ENCODE measurements at places on chromosomes 2 and 18.

GRCh38 chr2:142684667-142685066 is 192.8 kb upstream of the KYNU start:
- DNase-seq, result no peak

DNA sequence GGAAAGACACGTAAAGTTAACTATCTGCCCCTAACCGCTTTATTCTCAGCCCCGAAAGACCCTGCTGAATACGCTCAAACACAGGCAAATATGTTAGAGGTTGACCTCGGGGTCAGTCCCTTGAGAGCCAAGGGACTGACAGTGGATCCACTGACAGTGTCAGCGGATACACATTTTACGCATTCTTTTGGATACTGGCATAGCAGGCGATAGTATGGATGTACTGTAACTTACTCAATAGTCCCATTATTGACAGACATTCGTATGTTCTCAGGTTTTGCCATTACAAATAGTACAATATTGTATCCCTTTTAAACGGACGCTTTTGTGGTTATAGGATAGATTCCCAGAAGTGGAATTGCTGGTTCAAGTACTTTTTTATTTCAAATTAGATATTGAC is 13.4 kb downstream of the ATP6V1B1 start:
- DNase-seq, result no peak

DNA sequence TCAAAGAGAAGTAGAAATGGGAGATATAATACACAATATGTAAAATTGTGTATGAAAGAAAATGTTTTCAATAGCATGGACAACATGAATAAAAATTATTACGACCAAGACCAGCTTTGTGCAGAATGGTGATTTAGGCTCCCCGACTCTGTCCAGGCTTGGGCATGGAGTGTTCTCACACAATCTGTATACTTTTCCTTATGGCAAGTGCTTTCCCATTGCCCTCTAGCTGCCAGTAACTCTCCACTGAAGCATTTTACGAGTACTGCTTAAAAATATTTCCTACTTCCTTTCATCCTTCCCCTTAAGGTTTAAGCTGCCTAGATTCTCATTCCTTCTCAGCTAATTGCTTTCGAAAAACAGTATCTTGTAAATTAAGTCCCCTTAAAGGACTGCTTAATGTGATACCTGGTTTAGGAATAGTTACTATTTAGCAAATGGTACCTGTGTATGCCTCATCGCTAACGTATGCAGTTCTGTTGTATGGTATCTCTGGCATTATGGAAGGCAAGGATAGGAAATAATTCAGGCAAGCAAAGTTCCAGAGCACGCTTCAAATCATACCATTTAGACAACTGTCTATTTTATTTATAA is 714.6 kb downstream of the ERBB4 start:
- no peak for DNase-seq

DNA sequence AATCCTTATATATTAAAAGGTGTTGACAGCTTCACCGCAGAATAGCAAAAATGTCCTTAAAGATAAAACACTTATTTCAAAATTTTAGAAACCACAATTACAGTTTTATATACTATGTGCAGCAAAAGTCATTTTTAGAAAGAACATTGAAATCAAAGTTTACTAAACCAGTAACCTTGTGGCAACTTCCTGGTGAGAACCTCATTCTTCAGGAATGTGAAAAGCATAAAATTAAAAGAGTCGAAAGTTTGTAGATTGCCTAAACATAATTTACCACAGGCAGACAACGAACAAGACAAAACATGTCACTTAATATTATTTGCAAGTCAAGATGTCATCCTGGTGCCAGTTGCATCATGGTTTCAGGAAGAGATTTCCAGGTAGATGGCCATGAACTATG is 108.3 kb upstream of the NRP2 start:
- no peak for DNase-seq

DNA sequence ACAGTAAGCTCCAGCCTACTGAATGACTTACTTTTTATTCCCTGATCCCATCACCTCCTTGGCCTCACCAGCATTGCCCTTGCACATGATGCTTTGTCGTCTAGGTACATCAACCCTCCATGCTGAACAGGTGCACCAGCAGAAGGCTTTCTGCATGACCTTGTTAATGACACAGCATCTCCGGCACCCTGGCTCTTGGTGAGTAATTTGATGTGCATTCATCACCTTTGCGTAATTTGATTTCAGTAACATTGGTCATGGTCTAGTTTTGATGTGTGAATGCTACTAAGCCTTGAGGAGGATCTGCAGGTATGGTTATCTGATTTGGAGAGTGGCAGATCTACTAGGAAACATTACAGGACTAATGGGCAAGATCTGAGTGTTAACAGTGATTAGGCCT is 103.6 kb downstream of the STK39 start:
- no peak for DNase-seq

DNA sequence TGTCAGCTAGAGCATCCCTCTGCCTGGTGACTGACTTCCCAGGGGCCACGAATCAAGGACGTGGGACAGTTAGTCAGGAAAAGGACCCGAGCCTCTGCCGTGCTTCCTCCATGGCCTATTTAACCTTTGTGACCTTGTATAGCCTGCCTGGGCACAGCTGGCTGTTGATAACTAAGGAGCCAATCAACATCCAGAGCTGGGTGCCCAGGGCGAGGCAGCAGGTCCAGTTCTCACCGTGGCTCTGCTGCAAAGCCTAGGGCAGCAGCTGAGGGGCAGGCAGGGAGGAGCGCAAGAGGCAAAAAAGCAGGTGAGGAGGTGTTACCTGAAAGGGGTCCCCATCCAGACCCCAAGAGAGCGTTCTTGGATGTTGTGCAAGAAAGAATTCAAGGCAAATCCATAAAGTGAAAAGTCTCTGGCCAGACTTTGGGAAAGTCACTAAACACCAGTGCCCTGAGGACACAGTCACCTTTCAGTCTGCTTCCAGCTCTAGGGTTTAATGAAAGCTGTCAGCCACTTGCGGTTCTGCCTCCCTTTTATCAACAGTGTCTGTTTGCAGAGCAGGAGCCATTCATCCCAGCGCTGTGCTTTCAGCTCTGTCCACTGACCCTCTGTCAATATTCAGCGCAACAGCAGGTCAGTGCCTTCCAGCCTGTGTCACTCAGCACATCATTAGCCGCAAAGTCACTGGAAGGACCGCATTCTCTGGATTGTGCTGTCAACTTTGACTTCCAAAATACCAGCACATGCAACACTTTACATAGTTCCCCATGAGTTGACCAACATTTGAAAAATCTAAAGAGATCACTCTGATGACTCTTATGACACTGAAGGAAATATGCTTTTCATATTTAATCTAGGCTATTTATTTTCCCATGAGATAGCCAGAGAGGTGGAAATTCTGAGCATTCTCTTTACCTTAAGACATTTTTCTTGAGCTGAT is 38.6 kb upstream of the ASAP2 start:
- peak; percentile 48 for DNase-seq

GRCh38 chr2:238899386-238899785 is 51.5 kb downstream of the TWIST2 start:
- DNase-seq, result no peak

DNA sequence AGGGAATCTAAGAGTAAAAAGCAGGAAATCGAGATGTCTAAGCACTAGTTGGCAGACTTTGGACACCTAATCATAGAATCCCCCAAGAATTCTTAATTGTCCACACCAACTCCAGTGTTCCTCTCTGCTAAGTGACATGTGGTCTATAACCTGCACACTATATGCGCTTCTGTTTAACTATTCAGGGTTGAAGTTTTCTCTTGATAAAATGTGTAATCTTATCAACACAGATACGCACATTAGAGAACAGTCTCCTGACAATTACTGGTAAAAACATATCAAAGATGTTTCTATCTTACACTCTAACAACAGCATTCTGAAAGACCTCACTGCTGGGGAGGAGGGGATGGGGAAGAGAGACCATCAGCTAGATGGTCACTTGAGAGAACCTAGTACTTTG is 3.9 kb downstream of the ABCB11 start:
- DNase-seq, result no peak

DNA sequence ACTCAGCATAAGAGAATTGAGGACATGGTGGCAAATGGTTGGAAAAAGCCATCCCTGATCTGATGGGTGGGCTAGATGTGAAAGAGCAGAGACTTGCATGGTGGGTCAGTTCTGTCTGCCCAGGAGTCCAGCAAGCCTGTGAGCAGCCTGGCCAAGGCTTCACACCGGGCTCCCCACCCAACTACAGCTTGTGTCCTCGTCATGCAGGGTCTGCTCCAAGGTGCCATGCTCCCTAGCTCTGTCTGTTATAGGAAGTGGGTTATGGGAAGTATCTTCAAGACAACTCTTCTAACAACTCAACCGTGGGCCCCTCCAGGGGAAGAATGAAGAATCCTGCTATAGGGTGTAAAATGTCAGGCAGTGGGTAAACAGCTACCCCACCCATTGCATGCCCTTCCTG is 97.4 kb downstream of the ADD2 start:
- no peak for DNase-seq

DNA sequence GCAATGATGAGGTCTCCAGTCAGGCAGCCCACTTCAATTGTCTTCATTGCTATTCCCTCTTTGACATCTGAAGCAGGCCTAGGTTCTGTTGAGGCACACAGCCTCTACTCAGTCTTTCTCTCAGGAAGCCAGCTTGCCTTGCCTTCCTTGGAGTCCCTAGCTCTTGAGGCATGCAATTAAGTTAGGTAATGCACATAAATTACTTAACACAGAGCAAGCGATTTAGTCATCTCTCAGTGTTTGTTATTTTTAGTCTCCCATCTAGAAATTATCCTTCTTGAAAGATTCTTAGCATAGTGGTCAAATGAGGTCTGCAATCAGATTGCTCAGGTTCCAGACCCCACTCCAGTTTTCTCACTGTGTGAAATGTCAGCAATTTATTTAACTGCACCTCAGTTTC is 32.0 kb downstream of the SULT1C4 start:
- DNase-seq, result no peak

DNA sequence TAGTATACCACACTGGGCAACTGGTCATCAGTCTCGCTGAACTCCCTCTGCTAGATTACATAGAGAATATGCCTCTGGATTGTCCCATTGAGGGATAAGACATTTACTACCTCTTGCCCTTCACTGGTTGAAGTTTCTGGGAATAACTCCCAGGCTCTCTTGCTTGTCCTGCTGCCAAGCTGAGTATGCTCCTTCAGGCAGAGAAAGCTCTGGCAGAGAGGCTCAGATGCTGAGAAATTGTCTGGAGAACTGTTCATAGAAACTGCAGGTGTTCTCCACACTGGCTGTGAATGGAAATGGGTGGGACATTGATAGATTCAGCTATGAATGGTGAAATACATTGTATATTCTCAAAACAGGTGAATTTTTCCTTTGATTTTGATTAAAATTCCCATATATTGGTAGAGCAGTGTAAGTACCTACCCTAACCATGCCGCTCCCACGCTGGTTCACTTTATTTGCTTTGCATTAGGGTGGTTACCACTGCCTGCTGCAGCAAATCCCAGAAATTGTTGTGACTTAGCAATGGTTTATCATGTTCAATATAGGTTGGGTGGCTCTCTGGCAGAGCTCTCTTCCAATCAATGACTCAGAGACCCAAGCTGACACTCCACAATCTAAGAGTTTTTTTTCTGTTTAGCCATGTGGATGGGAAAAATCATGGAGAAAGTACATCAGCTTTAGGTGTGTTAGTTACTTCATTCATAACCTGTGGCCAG is 36.7 kb downstream of the FAM117B start:
- no peak for DNase-seq

- DNase-seq, result no peak
These were observed 19.8 kb upstream of the RGPD4 start for GRCh38 chr2:107806901-107807300.

DNA sequence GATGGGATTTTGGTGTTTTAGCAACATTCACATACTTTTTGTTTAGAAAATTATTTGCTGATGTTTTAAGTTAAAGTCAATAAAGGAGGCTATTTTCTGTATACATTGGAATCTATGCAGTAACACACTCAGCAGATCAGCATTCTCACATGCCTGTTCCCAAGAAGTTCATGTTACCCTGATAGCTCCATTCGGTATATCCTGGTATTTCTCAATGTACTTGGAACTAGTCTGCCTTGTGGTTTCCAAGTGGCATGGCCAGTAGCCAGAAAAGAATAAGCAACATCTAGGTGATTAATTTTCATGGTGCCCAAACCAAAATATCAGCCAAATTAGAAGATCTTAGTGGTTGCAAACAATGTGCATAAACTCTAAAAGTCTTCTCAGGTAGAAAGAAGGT is 5.2 kb upstream of the NCAPH start:
- DNase-seq, result no peak

- DNase-seq, result no peak
These were observed 59.4 kb downstream of the ADAM23 start for GRCh38 chr2:206502729-206503128.

DNA sequence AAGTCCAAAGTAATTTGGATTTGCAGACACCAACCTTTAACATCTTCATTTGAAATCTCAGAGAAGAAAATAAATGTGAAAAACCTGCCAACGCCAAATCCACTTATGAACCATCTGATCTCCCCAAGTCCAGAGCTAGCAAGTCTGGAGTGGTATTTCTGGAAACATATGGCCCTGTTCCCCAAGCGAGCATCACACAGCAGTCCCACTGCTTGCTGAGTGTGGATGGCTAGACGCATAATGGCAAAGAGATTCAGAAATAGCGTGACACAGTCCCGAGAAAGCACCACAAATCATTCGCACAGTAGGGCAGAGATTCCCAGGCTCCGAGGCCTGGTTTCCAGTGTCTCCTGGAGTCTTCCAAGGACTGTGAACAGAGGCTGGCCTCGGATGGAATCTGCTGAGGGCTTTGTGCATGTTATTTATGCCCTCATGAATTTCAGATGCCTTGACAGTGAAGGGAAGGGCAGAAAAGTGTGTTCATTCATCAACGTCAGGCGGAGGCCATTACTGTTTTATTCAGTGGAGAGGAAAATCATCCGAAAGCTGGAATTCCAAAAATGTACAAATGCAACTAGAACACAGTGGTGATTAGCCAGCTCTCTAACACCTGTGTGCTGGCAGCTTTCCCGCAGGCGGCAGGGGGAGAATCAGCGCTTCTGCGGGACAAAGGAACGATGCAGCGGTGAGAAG is 417.0 kb downstream of the EIPR1 start:
- DNase-seq, result no peak

GRCh38 chr2:108614659-108615058 is 80.4 kb downstream of the LIMS1 start:
- no peak for DNase-seq

- DNase-seq, result peak; percentile 44
These were observed 162.1 kb downstream of the ZEB2 start for GRCh38 chr2:144357623-144358373.

GRCh38 chr2:62054916-62055450 is 140.9 kb upstream of the B3GNT2 start:
- DNase-seq, result no peak

- no peak for DNase-seq
These were observed 229.1 kb upstream of the SLC14A2 start for GRCh38 chr18:45386041-45386655.

DNA sequence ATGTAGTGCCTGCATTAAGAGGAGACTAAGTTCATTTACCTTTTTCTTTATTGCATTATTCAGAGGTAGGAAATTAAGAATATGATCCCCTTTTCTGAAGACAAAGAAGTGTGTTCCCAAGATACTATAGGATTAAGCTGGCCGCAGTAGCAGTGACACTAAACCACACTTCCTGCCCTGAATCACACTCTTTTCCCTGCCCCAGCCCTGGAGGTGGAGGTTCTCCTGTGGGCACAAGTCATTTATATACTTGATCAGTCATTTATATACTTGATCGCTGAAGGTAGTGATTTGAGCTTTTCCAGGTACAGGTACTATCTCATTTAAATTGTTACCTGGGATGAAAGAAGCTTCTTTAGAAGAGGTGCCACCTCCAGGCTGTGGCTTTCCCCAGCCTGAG is 78.6 kb downstream of the ARMC9 start:
- no peak for DNase-seq

- no peak for DNase-seq
These were observed 945.7 kb downstream of the DSC3 start for GRCh38 chr18:30096796-30097195.

- no peak for DNase-seq
These were observed 28.5 kb upstream of the LAMA1 start for GRCh38 chr18:7146067-7146466.
